ENCODE measurements at places on chromosomes 11 and 22.

DNA sequence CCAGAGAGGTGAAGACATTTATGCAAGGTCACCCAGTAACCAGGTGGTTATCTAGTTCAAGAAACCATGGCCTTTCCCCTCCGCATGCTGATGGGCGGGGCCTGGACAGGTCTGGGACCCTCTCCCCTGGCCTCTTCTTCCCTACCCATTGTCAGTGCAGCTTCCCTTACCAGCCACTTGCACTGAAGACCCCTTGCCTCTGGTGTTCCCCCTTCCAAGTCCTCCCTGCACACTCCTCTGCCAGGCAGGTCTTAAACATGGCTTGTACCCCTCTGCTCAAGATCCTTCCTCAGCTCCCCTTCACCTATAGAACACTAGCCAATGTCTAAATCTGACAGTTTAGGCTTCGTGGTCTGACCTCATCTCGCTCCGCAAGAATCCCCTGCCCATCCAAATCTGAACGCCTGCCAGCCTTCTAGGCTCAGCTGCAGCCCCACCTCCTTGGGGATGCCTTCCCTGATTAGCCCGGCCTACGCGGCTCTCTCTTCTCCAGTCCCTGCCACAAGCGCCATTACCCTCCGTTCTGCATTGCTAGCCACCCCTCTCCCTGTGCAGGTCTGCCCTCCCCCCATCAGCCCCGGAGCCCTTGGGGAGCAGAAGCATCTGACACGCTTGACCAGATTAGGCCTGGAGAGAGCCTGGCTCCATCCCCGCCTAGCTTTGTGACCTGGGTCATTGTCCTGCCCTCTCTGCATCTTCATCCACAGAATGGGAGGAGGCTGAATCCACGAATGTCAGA, 213.8 kb downstream of the DSCAML1 start:
- DNase-seq = no peak

DNA sequence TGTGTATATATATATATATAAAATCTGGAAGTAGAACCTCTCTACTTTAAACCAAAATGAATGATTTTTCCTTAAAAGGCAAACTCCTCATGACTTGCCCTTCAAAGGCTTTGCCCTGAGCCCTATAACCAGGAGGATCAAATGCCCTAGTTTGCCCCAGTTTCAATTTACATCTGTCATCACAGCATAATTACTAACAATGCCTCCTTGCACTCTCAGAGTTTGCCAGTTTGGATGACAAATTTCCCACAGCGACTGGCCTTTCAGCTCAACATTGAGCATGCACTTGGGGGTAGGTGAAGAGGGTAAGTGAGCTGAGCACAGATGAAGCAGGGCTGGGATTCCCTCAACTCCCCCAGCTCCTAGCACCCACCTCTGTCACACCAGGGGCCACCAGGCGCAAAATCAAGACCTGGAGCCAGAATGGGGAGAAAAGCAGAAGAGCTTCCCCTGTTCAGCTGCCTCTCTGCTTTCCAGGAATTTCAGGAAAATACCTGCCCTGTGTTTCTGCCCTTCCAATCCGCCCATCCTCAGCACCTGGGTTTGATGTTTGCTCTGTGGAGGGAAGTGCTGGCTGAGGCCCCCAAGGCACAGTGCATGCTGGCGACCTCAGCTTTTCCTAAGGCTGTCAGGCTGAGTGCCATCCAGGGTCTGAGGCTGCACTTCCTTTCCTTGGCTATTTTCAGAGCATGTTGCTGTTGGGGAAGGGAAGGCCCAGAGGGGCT, 67.5 kb downstream of the ADAMTS15 start:
- no peak for DNase-seq

DNA sequence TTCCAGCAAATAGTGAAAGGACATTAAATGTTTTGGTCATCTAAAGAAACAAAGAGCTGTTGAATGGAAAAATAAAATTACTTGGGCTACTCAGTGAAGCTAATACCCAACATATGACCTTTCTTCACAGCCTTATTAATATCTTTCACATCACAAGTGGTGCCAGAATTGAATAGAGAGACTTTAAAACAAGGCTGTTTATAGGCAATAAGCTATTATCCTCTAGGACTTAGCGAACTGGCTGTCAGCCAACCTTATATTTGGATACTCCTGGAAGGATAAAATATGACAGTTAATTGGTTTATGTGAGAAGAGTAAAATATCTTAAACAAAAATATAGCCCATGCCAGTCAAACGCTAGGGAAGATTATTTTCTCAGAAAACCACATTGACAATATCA, 225.5 kb upstream of the BLID start:
- DNase-seq = peak; percentile 32

- no peak for DNase-seq
Observed at GRCh38 chr22:43948836-43949406, 6.3 kb upstream of the SAMM50 start.

- DNase-seq = no peak
Observed at GRCh38 chr11:14420223-14420622, 61.2 kb upstream of the RRAS2 start.

DNA sequence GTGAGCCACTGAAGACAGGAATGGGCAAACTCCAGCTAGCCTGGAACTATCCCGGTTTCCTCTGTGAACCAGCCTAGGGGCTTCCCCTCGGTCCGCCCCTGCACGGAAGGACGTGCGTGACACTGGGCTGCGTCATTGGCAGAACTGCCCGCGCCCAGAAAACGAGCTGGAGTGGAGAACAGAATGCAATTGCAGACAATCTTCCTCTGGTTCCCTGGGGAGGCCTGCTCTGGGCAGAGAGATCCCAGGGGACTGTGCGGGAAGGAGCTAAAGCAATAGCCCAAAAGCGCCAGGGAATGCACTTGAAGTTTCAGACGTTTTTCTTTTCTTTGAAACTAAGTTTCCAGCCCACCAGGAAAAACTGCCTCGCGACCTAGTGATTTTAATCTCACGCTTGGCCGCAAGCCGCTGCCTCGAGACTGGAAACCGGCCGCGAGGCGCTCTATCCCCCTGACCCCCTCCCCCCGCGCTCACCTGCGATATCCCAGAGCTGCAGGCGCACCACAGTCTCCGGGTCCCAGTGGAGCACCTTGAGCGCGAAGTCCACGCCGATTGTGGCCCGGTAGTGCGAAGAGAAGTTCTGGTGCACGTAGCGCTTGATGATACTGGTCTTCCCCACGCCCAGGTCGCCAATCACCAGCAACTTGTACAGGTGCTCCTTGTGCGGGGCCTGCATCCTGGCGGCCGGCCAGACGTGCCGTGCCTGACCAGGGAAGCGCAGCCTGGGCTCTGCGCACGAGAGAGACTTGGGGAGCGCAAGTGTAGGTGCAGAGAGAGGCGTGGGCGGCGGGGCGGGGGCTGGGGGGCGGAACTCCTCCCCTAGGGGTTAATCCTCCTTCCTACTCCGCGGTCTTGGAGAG, at the start of gene RAB38:
Gene RAB38, minus strand, starts transcription at position 735 of the 860 bp plus-strand sequence. Its CDS starts 59 bp downstream, at position 676.
- peak; percentile 56 for DNase-seq

DNA sequence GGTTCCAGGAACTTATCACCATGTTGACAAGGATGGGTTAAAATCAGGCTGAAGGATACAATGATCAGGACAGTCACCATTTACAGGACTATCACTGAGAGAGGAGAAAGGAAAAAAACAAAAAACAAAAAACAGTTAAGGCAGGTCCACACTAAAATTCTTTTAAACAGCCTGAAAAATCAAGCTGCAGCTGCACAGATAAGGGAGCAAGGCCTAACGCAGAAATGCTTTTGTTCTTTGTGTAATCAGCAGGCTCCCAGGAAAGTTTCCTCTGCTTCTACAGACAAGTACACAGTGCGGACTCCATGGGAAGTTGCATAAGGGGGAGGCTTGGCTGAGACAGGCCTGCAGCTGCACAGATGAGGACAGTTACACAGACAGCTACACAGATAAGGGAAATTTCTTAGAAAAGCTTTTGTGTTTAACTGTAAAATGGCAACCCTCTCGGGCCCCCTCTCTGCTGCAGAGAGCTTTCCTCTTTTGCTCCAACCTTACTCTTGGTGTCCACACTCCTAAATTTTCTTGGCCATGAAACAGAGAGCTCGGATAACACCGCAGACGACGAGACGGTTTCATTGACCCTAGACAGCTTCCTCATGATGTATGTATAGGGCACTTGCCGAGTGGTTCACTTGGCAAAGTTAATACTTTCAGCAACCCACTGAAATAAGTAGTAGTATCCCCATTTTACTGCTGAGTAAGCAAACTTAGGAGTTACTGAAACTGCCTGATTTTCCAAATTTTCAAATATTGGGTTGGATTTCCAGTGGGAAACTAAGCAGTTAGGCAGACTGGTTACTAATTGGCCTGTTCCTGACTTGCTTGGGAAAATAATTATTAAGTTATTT, 45.5 kb downstream of the PIWIL3 start:
- DNase-seq = no peak

- no peak for DNase-seq
Observed at GRCh38 chr11:64360448-64360921, 1.5 kb downstream of the RPS6KA4 start.

GRCh38 chr11:12554122-12554521, 120.1 kb upstream of the TEAD1 start:
- DNase-seq = no peak

- DNase-seq = no peak
Observed at GRCh38 chr22:18045794-18046193, 21.4 kb upstream of the MICAL3 start.
